ENCODE measurements at places on chromosomes 2 and 18.

GRCh38 chr2:51778806-51779205 is 746.9 kb upstream of the NRXN1 start:
- no peak for DNase-seq

DNA sequence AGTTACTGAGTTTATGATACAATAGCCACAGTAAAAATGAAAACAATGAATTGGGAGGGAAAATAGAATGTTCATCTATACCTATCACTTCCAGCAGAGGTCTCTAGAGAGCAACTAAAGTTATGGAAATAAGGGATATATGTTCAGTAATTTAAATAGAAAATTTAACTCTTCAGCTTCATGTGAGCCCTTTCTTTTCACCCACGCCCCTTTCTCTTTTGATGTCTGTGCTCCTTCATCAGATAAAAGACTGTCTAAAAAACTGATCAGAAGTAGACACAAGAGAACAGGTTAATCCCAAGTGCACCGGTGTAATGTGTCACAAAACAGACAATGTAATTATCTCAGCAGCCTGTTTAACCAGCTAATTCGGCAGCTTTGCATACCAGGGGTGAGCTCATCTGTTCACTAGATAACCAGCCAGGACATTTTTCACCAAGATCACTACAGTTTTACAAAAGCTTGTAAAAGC is 238.5 kb upstream of the ERBB4 start:
- peak; percentile 2 for DNase-seq

GRCh38 chr2:186033541-186033940 is 294.9 kb downstream of the FSIP2 start:
- DNase-seq = no peak

GRCh38 chr2:174693344-174693743 is 70.9 kb downstream of the CHRNA1 start:
- no peak for DNase-seq

- no peak for DNase-seq
These were observed 23.2 kb downstream of the KCNF1 start for GRCh38 chr2:10934979-10935350.

DNA sequence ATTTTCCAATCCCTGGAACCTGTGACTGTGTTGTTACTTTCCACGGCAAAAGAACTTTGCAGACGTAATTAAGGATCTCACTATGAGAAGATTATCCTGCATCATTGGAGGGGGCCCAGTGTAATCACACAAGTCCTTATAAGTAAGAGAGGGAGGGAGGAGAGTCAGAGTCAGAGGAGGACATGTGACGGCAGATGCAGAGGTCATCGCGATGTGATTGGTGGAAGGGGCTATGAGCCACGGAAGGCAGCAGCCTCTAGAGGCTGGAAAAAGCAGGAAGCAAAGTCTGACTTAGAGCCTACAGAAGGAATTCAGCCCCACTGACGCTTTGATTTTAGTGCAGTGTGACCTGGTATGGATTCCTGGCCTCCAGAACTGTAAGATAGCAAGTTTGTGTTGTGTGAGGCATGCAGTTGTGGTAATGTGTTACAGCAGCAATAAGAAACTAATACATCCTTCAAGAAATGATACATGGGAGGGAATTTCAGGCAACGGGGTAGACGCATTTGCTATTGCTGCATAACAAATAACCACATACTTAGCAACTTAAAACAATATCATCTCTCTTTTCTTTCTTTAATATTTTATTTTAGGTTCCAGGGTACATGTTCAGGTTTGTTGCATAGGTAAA is 112.7 kb upstream of the SERPINE2 start:
- DNase-seq = no peak

DNA sequence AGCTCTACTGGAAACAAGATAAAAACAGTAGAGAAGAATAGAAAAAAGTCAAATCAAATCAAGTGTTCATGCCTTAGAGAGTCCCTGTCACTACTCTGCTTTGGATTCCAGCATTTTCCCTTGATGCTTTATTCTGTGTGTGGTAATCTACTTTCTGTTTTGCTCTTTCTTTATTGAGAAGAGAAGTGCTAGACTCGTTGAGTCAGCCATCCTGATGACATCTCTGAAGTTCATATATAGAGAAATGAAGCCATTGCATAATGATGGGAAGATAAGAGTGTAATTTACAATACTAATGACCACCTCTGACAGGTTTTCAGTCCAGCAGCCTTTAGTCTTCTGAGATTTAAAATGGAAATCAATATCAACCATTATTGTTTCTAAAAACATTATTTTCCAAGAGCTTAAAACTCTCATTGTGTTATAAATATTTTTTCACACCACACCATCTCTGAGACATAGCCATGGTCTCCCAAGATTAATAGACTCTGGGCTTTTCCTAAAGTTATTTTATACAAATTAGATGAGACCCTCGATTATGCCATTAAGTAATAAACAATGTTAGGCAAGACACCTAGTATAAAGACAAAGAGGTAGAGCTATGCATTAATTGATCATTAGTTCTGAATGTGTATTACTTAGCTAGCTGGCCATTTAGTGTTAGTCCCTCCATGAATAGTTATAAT is 679.0 kb upstream of the ACVR2A start:
- no peak for DNase-seq

GRCh38 chr18:13517369-13517768 is 209.0 kb downstream of the FAM210A start:
- DNase-seq = no peak

GRCh38 chr2:74812787-74813590 is 20.9 kb upstream of the HK2 start:
- no peak for DNase-seq

DNA sequence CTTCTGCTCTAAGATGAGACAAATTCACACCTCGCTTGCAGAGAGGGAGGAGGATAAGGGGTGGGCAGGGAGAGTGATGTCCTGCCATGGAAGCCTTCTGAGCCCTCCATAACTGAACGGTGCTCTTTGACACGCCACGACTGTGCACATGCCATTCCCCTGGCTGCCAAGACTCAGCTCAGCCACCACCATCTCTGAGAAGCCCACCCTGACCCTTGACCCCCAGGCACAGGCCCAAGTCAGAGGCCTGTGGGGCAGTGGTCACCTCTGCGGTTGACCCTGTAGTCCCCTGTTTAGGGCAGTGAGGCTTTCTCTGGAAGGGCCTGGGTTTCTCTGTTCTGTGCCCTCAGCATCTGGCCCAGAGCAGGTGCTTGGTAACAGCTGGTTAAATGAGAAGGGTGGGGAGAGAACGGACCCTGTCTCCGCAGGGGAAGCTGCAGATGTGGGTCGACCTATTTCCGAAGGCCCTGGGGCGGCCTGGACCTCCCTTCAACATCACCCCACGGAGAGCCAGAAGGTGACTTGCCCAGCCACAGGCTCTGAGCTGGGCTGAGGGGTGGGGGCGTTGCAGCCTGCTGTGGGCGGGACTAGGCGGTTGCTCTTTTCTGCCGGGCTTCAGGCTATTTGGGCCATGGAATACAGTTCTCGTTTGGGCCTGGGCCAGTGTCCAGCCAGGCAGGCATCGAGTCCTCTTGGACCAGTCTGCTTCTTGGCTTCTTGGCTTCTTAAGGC is 215.1 kb downstream of the DYSF start:
- DNase-seq = no peak

GRCh38 chr18:25016666-25017065 is 335.3 kb downstream of the ZNF521 start:
- DNase-seq = no peak

- DNase-seq = no peak
These were observed 45.2 kb downstream of the GAREM1 start for GRCh38 chr18:32425466-32425865.

- no peak for DNase-seq
These were observed 40.8 kb downstream of the ZEB2 start for GRCh38 chr2:144479138-144479537.

GRCh38 chr2:120963997-120964705 is 228.5 kb downstream of the GLI2 start:
- DNase-seq = no peak

- no peak for DNase-seq
These were observed 644.4 kb downstream of the PLCL1 start for GRCh38 chr2:198448789-198449188.

DNA sequence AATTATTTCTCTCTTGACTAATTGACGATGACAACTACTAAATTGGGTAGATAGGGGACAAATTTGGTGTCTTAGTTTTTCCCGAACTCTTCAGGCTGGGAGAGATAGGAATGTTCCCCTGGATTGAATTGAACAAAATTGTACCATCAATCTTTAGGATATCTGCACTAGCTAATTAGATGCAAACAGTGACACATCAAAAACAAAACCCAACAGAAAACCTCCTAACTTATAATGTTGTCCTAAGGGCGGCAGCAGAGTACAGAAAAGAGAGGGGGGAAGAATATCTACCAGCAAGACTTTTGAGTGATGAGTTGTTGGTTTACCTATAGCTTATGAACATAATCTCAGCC is 342.9 kb downstream of the INSIG2 start:
- no peak for DNase-seq

DNA sequence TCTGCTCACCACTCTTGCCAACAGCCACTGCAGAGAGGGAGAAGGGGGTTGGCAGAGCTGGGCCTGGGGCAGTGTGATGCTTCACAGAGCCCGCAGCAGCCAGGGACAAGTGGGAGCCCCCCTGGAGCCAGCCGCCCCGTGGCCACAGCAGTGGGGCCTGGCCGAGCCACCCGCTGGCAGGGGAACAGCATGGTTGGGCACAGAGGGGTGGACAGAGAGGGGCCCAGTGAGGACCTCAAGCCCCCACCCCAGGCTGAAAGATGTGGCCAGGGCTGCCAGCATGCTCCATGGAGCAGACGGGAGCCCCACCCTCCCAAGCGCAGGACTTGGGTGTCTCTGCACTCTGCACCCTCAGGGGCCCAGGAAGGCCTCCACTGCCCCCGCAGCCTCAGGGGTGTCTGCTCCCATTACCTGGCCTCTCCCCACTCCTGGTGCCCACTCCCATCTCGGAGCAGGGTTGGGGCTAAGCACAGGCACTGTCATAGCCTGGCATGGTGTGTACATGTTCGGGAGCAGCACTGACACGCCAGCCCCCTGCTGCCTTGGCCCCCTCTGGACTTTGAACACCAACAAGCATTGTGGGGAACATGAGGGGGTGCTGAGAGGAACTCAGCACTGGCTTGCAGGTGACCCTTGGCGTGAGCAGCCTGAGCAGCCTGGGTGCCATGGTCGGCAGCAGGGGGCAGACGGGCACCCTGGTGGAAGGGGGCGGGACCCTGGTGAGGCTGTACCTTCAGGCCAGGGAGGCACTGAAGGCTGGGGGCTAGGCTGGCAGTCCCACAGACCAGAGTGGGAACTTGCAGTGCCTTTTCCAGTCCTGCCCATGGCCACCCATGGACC is 279.6 kb upstream of the CYP26B1 start:
- DNase-seq = no peak

DNA sequence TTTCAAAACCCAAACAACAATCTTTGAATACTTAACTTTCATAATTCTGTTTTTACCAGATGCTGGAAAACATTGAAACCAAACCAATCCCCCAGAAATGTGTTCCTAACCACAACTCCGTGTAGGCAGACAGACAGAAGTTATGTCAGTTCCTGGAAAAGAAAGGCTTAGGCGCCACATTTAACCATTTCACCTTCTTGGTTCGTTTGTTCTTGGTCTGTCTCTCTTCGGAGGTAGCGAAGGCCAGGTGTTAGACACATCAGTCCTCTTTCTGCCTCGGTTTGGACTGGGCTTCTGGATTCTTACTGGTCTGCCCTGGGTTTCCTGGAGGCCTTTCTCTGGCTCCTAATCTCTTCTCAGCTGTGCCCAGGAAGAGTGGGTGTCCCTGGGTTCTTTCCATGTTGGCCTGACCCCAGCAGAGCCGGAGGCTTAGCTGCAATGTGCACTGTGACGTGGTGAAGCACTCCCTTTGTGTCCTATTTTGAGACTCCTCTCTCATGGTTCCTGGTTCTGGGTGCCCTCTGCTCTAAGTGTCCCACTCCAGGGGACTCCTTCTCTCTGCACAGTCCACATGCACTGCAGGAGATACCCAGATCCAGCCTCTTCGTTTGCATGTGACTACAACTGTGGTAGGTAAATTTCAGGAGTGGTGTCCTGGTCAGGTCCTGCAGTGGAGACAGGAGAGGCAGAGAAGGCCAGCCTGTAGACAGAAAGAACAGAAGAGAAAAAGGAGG is 23.1 kb upstream of the RAB31 start:
- DNase-seq = no peak

DNA sequence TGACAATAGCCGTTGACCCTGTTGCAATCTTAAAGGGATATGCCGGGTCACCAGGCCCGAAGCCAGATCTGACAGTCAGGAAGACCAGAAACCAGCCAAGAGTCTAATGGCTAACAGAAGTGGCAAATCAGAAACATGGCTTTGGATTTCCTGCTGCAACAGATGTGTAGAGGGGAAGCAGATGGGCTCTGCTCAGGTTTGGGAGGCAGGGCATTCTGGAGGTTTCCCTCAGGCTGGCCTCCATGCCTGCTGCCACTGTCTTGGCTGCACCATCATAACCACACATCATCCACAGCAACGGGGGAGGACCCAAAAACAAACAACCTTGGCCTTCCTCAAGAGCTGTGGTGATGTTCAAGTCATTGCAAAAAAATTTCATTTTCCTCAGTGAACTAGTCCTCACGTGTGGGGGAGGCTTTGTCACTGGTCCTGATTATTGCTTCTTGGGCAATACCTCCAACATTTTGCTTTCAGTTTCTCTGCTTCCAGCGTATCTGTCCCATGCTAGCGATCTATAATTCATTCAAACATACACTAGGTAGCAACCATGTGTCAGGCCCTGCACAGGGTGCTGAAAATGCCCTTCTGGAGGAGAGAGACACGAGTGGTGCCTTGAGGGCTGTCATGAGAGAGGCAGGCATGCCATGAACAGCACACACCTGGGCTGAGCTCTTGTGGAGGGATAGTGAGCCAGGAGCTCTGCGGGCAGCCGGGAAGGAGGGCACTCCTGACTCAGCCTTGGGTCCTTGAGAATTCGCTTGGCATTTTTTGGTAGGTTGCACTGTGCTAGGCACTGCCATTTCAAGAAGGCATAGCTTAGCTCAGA is 48.2 kb upstream of the LGALSL start:
- DNase-seq = no peak

- DNase-seq = no peak
These were observed 60.6 kb downstream of the SERTAD2 start for GRCh38 chr2:64593035-64593655.

- peak; percentile 10 for DNase-seq
These were observed 44.9 kb downstream of the TMEM37 start for GRCh38 chr2:119476301-119477112.

GRCh38 chr18:78642296-78642951 is 337.2 kb upstream of the SALL3 start:
- DNase-seq = no peak

DNA sequence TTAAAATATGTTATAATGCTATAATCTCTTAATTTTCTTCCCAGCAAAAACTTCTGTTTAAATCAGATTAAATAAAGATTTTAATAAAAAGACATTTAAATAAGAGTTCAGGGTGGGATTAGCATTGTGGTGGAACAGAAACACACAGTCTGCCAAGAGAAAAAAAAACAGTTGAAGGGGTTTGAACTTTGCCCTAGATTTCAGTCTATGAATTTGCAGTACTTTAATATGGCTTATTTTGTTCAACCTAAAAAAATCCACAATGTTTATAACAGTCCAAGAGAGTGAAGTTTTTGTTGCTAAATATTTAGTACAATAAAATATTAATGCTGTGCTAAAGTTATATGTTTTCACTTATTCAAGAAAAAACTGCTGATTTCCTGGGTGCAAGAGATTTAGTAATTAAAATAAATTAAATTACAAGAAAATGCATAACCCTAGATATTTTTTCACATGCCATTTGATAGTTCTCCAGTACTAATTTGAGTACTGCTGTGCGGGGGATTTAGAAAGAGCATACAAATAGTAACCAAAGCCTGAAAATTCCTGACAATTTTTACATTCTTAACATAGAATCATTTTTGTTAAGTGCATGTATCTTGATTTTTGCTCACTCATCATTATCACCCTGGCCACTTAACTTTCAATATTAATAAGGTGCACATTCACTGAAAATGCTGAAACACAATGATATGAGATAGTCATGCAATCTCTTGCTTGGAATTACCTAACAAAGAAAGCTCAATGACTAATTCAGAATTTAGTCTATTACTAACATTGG is 52.6 kb downstream of the SLC40A1 start:
- DNase-seq = no peak

Data from CD4-positive, alpha-beta T cell treated with Interleukin-6 at 100 ng/mL for 8 hours (primary cell).